Activated CD4-positive, alpha-beta T cell treated with anti-CD3 and anti-CD28 coated beads for 36 hours (primary cell): ENCODE measurements at places on chromosomes 3 and 15. TPM values are rescaled to one million over a fixed set of nuclear protein-coding genes. Genes with fewer than 3 reads are reported as not detected.

- DNase-seq: peak; percentile 89
These were observed 395 bp downstream of the ZFAND6 start for GRCh38 chr15:80059786-80060355.

- DNase-seq: no peak
These were observed 54.4 kb downstream of the ACAP2 start for GRCh38 chr3:195388380-195388779.

GRCh38 chr15:80500021-80500420 lies 95.8 kb downstream of the ARNT2 start:
- no peak for DNase-seq

DNA sequence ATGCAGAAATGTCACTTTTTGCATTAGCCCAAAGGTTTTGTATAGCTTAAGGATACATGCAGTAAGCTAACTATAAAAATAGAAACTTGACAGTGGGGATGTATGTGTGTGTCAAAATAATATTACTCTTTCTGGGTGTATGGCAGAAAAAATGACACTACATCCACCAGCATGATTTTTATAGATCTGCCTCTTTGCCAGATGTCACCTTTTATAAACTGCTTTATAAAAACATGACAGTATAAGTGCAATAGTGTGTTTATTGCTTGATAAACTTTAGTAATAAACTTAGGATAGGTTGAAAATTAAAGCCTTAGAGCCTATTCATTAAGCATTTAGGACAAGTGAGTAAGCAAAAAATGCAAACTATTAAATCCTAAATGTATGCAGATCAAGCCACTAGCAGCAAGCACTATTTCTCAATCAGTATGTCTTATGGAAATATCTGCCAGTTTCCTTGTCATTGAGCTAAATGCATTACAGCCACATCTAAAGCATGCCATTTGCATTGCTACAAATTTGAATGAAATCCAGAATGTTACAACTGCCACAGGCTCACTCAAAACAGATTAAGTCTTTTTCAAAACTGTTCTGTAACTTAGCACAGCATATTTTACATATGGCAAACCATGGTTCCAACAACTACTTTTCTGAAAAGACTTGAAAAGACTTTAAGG lies 935.0 kb downstream of the FHIT start:
- no peak for DNase-seq

- DNase-seq: no peak
These were observed 10.6 kb upstream of the B3GNT5 start for GRCh38 chr3:183242431-183242830.

DNA sequence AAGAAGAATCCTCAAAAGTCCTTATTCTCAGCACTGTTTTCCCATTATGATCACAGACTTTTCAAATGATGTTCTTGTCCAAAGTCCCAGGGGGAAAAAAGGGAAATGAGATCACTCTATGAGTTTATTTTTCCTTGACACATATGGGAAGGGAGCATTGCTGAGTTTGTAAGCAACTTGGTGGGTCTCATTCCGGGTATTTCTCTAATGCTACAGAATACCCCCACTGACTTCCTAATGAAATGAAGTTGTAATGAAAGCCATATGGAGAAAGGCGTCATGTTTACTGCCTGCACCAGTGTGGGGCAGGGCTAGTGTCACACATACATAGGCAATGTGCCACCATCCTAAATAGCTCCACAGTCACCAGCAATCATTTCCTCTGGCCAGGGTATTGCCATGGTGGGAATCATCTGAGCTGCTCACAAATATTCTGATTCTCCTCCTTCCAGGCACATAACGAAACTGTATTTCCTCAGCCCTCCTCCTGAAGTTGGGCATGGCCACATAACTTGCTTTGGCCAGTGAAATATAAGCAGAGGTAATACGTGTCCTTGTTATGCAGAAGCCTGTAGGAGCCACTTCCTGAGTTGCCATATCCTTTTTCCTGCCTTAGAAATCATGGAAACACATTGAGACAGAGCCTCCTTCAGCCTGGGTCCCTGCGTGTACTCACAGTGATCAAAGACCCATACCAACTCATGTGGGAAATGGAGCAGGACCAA lies 41.0 kb upstream of the C15orf61 start:
- DNase-seq: no peak

- no peak for DNase-seq
These were observed 19.5 kb downstream of the NFKBIZ start for GRCh38 chr3:101868534-101869464.

Gene GABRA5
- not detected for total RNA-seq

Gene PRTG
- not detected for total RNA-seq

Gene PPP2R3A
- 0.51 TPM for total RNA-seq

Gene HEG1
- total RNA-seq: 5.9 TPM

Gene SLC25A20
- total RNA-seq: 18.5 TPM

Gene DZIP1L
- not detected for total RNA-seq
